Left kidney (tissue), 8 donors: ENCODE measurements at places on chromosomes 1 and 21.

DNA sequence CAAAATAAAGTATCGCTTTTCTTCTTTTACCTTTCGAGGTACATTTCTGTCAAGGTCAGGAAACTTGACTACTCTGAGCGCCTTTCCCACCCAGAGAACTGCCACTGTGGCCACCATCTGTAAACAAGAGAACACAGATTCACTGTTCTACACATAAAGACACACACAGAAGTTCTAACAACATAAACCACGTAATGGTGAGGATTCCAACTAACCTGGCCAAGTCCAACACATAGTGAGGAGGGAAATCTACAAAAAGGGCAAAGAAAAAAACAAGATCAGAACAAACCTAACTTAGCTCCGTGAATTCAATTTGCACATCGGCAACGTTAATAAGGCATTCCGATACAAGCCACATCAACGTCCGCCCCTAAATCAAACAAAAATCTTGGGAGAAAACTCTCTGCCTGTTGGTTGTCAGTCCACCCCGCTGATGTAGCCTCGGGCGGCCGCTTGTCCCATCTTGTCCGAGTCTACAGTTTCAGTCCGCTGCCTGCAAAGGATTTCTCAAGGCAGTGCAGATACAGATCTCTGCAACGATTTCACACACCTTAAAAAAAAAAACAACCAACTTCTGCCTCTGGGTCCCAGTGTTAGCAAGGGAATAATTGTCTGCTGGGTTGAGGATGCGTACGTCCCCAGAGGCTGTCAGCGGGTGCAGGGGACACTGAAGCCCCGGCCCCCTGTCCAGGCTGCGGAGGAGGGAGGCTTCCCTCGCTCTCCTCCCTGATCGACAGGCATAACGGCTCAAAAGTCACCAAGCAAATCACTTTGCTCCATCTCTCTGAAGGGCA lies 1.0 kb downstream of the SLC35D1 start:
- peak; percentile 50 for DNase-seq

- DNase-seq: no peak
These were observed 31.8 kb downstream of the SDCCAG8 start for GRCh38 chr1:243287652-243288051.

DNA sequence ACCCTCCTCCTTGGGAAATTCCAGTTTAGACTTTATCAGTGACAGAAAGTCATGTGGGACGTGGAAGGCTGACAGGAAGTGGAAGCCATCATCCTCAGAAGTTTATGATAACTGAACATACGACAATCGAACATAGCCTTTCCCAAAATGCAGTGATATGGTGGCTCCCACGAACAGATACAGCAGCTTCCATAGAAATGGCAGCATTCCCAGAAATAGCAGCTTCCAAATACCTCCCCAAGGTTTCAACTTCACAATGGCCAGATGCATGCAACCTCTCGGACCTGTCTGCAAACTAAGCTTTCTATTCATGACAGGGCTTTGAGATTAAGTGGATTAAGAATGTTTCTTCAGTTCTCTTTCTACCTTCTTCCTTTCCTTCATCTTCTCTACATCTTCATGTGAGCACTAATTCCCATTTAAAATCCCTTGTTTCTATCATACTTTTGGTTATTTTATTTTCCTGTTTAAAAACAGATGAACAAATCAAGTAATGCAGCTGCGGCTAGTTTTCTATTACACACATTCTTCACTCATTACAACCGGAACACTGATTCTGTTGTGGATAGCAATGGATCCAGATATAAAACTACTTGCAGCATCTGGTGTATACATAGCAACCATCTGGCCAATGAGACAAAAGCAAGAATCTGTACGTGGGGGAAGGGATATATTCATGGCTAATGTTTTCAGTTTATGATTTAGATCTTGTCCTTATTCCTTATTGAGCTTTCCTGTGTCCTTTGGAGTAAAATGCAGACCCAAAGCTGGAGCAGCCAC lies 304.8 kb downstream of the BRINP3 start:
- no peak for DNase-seq

GRCh38 chr21:36055551-36055950 lies 4.8 kb downstream of the SETD4 start:
- no peak for DNase-seq

DNA sequence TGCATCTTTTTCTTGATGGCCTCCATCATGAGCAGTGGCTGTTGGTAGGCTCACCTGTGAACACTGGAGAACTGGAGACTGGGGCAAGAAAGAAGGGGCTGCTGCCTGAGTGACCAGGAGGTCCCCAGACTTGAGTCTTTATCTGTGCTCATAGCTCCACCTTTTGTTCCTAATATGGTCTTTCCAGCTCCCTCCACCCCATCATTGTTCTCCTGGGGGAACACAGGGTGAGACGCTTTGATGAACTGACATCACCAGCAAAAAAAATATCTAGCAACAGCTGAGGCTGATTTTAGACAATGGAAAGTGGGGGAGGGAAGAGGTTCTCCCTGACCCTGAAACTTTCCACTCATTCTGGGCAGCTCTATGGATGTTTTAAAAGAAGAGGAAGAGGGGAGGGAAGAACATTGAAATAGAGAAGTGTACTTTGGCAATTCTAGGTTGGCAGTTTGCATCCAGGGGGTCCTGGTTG lies at the start of gene TPM3:
Gene TPM3, minus strand, starts transcription at position 111 of the 472 bp plus-strand sequence. Its CDS starts 82 bp downstream, at position 29.
- no peak for DNase-seq

DNA sequence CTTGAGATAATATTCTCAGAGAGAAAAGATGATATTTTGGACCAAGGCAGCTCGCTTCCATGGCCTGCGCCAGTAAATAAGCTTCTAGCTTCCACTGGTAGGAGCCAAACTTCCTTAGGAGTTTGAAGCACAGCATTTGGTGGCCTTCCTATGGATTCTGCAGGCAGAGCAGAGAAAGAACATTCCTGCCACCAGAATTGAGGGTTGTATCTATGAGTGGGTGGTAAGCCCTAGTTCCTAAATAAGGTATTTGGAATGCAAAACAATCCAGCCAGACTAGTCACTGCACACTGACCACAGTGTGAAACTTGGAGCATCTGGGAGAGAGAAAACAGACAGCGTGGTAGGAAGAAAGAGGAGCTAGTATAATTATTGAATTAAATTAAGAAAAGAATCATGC lies 54.1 kb upstream of the BCAR3 start:
- DNase-seq: no peak

DNA sequence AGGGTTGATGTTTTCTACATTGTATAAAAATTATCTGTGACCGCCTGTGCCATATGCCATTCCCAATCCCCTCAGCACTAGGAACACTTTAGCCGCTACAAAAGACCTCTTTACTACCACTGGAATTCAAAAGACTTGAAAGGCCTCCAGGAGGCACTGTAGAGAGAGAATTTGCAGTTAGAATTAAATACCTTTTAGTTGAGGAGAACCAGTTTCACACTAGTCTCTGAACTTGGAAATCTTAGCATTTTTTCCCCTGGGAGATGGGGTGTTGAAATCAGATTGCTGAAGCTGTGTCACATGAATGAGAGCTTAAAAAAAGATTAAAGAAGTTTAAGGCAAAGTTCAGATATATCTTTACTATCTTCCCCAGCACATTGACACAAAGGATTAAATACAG lies 291.0 kb downstream of the ADGRL2 start:
- no peak for DNase-seq

- no peak for DNase-seq
These were observed 23.8 kb downstream of the SDC3 start for GRCh38 chr1:30884723-30885122.

DNA sequence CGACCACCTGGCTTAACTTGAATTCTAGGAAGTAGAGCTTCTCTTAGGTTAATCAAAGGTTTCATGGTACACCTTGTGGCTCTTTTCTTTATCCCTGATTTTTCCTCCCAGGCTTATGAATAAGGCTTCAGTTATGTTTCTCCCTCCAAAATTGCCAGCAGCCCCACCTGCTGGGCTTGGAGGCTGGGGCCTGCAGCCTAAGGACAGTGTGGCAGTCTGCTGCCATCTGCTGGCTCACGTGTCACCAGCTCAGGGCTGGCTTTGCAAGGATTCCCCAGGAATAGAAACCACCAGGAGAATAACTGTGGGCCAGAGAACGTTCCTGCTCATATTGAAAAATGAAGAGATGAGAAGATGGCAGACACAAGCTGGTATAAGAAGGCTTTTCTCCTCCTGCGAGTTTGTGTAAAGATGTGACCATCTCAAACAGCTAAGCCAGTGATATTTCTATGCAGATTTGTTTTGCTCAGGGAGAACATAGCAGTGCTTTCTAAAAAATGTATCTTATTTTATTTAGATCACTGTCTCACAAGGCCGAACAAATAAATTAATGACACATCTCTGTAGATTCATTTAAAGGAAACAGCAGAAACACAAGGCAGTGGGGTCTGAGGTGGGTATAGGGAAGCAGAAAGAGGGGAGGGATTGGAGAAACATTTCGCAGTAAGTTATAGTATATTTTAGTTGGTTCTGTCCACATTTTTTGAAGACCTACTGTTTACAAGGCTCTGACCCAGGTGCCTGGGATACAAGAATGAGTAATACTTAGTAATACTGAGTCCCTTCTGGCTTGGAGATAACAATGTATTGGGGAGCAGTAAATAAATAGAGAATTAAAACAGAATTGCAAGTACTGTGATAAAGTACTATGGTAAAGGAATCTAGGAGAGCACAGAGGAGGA lies 291.1 kb upstream of the SGIP1 start:
- peak; percentile 83 for DNase-seq

DNA sequence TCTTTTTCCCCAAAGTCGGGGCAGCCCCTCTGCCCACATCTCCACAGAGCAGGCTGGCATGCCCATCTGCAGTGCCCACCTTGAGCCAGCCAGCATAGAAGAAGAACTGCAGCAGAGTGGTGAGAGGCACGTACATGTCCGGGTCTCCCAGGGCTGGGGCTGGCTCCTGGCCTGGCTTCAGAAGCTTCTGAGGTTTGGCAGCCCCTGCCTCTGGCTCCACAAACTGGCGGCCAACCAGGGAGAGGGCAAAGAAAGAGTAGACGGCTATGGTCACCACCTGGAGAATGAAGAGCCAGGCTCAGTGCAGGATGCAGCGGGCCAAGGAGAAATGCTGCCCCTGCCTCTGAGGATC lies 3.0 kb downstream of the BEST4 start:
- DNase-seq: no peak

- no peak for DNase-seq
These were observed 393.8 kb upstream of the POU3F1 start for GRCh38 chr1:38440402-38440801.

- no peak for DNase-seq
These were observed at the start of gene KCNJ9 for GRCh38 chr1:160081261-160081936. Gene KCNJ9, plus strand, starts transcription at chr1:160081538. Its CDS starts 2,493 bp downstream, at chr1:160084031.

DNA sequence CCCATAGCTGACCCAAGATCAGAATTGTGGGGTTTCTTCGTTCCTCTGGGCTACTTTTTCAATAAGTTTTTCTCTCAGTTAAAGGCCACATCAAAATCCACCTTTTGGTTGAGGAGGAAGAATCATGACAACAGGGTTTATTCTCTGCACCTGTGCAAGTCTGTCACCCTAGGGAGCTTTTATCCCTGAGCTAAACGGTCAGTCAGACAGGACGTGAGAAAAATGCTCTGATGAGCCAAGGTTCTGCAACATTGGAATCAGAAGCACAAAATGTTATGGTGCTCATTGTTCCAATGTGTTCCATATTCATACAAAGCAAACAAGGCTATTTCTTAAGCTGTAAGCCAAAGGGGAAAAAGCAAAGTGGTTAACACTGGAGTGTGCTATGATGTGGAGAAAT lies 7.4 kb upstream of the ERICH3 start:
- no peak for DNase-seq

- DNase-seq: no peak
These were observed 17.1 kb downstream of the TTF2 start for GRCh38 chr1:117077267-117077666.

DNA sequence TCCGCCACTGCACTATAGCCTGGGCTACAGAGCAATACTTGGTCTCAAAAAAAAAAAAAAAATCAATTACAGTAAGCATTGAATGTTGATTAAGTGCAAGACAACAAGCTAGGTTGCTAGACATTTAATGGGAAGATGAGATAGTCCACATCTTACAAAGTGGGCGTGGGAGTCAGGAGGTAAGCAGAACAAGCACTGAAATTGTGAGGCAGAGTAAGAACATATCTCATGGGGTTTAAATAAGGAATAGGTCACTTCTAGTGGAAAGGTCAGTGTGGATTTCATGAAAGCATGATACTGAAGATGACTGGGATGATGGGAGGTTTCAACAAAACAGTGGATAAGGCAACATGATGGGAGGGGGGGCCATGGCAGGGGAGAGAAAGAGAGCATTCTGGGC lies 1.9 kb upstream of the OLFML2B start:
- no peak for DNase-seq

DNA sequence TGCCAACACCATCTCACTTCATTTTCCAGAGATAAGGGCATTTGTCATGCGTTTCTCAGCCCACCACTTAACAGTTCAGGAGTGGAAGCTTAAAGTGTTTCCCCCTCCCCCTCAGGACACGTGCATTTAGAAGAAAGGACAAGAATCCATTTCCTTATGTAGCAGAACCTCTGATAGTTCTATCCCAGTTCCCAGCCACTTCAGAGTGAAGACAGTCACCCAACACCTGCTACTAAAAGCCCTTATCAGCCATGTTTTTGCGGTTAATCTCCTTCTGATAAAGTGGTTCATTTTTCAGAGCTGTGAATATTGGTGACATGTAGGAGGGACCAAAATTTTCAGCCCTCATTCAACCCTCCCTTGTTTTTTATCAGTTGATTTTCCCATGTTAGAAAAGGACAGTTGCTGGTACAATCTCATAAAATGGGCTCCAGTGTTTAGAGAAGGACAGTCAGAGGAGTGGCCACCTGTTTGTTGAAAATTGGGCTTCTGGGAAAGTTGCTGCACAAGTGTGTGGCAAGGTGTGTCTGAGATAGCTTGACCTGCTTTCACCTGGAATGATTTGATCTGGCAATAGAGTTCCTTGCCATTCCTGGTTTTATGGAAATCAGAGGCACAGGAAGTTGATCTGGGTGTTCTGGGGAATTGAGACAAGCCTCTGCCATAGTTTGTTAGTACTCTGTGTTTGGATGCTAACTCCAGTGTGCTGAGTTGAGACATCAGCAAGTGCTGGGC lies 114.0 kb downstream of the PPP1R12B start:
- DNase-seq: no peak

DNA sequence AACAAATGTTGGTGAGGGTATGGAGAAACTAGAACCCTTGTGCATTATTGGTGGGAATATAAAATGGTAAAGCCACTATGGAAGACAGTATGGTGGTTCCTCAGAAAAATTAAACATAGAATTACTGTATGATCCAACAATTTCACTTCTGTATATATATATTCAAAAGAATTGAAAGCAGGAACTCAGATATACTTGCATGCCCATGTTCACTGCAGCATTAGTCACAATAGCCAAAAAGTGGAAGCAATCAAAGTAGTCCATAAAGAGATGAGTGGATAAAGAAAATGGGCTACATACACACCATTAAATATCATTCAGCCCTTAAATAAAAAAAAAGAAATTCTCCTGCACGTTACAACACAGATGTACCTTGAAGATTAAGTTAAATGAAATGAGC lies 34.1 kb downstream of the ABL2 start:
- DNase-seq: no peak

- DNase-seq: no peak
These were observed 31.4 kb downstream of the CLCA1 start for GRCh38 chr1:86499987-86500593.

GRCh38 chr1:21836729-21837128 lies 24.7 kb downstream of the LDLRAD2 start:
- DNase-seq: no peak

- DNase-seq: no peak
These were observed 1.1 kb downstream of the FALEC start for GRCh38 chr1:150516616-150517015.

GRCh38 chr1:171313319-171313834 lies 606 bp upstream of the FMO4 start:
- DNase-seq: no peak

GRCh38 chr1:38047603-38048141 lies 1.1 kb upstream of the POU3F1 start:
- DNase-seq: no peak

GRCh38 chr1:167479331-167479979 lies 38.9 kb downstream of the CD247 start:
- no peak for DNase-seq
